ENCODE measurements at places on chromosomes 1 and 21. TPM values are rescaled to one million over a fixed set of nuclear protein-coding genes. Genes with fewer than 3 reads are reported as not detected.

DNA sequence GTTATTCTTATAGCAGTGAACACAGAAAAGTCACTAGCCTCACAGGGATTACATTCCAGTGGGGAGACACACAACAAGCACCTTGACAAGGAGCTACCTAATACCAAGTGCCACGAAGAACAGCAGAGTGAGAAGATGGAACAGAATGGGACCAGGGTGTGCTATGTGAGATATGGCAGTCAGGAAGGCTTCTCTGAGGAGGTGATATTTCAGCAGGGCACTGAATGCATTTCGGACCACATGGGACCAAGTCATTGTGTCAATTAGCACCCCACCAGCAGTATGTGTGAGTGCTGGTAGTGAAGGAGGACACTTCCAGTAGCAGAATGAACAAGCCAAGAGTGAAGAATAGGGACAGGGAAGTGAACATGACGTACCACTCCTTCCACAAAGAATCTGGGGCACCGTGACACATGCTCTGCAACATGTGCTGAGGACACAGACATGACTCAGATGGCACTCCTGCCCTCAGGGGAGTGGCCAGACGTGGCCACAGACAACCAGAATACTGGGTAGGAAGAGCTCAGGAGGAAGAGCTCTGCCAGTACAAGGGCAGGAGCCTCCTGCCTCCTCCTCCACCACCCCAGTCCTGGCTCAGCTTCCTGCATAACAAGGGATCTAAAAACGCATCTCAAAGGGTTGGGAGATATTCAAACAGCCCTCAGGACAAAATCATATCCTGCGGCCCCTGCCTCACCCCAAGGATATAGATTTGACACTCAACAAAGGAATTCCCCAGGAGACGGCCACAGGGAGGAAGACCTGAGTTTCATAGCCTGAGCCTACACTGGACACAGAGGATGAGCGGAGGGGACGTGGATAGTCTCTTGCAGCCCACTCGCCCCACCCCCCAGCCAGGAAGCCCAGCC is 102.5 kb downstream of the TRABD2B start:
- H3K27me3 ChIP-seq, result no peaks in the 10 kb centered on the region
- DNase-seq, result no peak
- no peaks in the 10 kb centered on the region for H3K4me1 ChIP-seq
- H3K27ac ChIP-seq, result no peak overlapping the region
- H3K4me3 ChIP-seq, result no peak overlapping the region

GRCh38 chr1:164748253-164748899 is 189.4 kb downstream of the PBX1 start:
- DNase-seq, result no peak
- peaks cover 15% of the 10 kb centered on the region for H3K4me1 ChIP-seq
- no peak overlapping the region for H3K4me3 ChIP-seq
- H3K27ac ChIP-seq, result peak overlapping the region; percentile 84
- H3K27me3 ChIP-seq, result no peaks in the 10 kb centered on the region

- no peak for DNase-seq
- no peak overlapping the region for H3K27ac ChIP-seq
- H3K4me1 ChIP-seq, result no peaks in the 10 kb centered on the region
- no peaks in the 10 kb centered on the region for H3K27me3 ChIP-seq
- no peaks in the 10 kb centered on the region for H3K36me3 ChIP-seq
- H3K4me3 ChIP-seq, result no peak overlapping the region
These were observed 2.2 kb downstream of the TLR5 start for GRCh38 chr1:223140611-223141405.

DNA sequence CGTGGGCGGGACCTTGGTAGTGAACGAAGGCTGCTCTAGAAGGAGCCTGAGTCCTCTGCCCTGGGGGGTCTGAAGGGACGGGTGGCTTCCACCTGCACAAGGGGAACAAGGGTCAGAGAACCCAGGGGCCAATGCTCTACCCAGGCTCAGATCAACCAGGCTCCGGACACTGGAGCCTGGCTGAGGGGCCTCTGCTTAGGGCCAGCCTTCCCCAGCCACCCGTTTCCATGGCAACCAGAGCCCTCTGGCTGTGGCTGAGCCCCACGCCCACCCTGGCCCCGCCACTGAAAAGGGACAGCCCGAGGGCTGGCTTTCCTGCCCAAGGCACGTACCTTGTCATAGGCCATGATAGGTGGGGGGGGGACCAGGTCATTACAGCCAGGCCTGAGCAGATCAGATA is 724.6 kb downstream of the PTPRU start:
- no peaks in the 10 kb centered on the region for H3K27me3 ChIP-seq
- H3K4me3 ChIP-seq, result no peak overlapping the region
- no peak overlapping the region for H3K27ac ChIP-seq
- H3K4me1 ChIP-seq, result peaks cover 22% of the 10 kb centered on the region
- no peaks in the 10 kb centered on the region for H3K36me3 ChIP-seq

GRCh38 chr1:226041419-226041818 is 21.1 kb upstream of the H3-3A start:
- H3K4me3 ChIP-seq, result no peak overlapping the region
- DNase-seq, result no peak
- no peak overlapping the region for H3K27ac ChIP-seq

DNA sequence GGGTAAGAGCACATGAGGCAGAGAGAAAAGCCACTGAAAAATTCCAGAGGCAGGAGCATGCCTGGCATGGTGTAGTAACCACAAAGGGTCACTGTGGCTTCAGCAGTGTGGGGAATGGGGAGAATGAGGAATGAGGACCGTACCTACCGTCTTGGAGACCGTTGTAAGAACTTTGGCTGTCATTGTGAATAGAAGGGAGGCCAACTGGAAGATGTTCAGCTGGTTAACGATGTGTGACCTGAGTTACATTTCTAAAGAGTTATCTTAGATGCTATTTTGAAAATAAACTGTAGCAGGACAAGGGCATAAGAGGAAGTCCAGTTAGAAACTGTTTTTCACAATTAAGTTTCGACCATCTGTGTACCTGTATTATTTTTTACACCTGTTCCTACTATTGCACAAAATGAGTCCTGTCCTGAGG is 365.5 kb upstream of the SGIP1 start:
- no peak for DNase-seq
- no peaks in the 10 kb centered on the region for H3K27me3 ChIP-seq

GRCh38 chr1:8152731-8153702 is 126.9 kb upstream of the ERRFI1 start:
- no peaks in the 10 kb centered on the region for H3K4me1 ChIP-seq
- no peaks in the 10 kb centered on the region for H3K36me3 ChIP-seq
- no peaks in the 10 kb centered on the region for H3K27me3 ChIP-seq
- no peak for DNase-seq

DNA sequence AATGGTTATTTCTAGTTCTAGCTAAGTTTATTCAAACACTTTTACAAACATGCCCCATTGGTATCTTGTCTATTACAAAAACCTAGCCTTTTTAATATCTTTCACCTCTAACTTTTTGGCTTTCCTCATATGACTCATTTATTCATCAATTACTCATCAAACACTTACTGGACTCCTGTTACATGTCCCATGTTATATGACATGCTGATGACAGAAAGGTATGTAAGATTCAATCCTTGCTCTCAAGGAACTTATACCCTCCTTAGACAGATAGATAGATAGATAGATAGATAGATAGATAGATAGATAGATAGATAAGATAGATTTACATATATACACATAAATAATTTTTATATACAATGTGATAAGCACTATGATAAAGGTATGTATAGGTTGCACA is 33.9 kb upstream of the INSL5 start:
- no peaks in the 10 kb centered on the region for H3K36me3 ChIP-seq
- no peaks in the 10 kb centered on the region for H3K27me3 ChIP-seq
- H3K4me3 ChIP-seq, result no peak overlapping the region
- DNase-seq, result no peak
- peaks cover 3% of the 10 kb centered on the region for H3K4me1 ChIP-seq
- H3K27ac ChIP-seq, result no peak overlapping the region

DNA sequence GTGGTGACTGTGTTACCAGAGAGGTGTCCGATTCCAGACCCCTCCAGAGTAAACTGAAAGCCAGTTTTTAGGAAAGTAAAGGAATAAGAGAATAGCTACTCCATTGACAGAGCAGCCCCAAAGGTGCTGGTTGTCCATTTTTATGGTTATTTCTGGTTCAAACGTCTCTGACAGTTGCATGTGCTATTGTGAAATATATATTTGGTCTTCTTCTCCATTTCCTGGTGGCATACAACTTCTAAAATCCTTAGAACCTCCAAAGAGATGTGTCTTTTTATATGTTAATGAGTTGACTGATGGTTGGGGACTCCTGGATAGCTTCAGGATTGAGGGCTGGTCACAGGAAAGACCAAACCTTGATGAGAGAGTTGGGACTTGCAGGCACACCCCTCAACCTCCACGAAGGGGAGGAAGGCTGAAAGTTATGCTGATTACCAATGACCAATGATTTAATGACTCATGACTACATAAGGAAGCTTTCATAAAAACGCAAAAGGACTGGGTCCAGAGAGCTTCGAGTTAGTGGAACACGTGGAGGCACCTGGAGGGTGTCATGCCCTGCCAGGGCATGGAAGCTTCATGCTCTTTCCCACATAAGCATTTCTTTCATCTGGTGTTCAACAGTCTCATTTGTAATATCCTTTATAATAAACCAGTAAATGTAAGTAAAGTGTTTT is 100.7 kb downstream of the SLC16A1 start:
- no peaks in the 10 kb centered on the region for H3K36me3 ChIP-seq
- H3K4me1 ChIP-seq, result no peaks in the 10 kb centered on the region
- no peak for DNase-seq
- no peak overlapping the region for H3K4me3 ChIP-seq
- no peaks in the 10 kb centered on the region for H3K27me3 ChIP-seq

- no peaks in the 10 kb centered on the region for H3K36me3 ChIP-seq
- peaks cover 11% of the 10 kb centered on the region for H3K4me1 ChIP-seq
- H3K4me3 ChIP-seq, result 0 out of 2 replicates have a peak overlapping the region, but pooled peaks have one; percentile 5
- H3K27me3 ChIP-seq, result no peaks in the 10 kb centered on the region
These were observed 49.3 kb downstream of the ADAMTS1 start for GRCh38 chr21:26795866-26796329.

DNA sequence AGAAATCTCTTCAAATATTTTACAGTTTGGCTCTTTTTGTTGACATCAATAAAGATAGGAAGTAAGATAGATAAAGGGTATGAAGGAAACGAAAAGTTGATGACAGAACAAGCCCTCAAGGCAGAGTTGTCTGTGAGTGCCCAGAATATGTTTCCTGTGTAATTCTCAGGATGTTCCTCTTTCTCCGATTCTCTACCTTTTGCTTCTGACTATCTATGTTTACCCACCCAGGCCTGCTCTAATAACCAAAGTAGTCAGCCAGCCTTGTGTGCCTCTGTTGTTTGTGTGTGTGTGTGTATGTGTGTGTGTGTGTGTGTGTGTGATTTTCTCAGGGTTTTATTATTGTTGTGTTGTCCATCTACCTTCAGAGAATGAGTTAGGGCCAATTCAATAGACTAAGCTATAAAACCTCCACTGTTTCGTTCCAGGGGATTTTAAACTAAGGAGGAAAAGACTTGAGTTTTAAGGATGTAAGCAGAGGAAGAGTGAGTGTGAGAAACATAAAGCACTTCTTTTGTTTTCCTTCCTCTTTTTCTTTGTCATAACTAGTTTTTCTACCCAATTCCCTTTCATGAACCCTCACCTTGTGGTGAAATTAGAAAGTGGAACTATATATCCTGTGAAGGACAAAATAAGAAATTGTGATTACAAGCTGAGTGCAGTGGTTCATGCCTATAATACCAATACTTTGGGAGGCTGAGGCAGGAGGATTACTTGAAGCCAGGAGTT is 627.4 kb upstream of the NR5A2 start:
- no peak overlapping the region for H3K27ac ChIP-seq
- no peak overlapping the region for H3K4me3 ChIP-seq
- H3K36me3 ChIP-seq, result no peaks in the 10 kb centered on the region
- peaks cover 25% of the 10 kb centered on the region for H3K4me1 ChIP-seq
- H3K27me3 ChIP-seq, result no peaks in the 10 kb centered on the region
- no peak for DNase-seq

DNA sequence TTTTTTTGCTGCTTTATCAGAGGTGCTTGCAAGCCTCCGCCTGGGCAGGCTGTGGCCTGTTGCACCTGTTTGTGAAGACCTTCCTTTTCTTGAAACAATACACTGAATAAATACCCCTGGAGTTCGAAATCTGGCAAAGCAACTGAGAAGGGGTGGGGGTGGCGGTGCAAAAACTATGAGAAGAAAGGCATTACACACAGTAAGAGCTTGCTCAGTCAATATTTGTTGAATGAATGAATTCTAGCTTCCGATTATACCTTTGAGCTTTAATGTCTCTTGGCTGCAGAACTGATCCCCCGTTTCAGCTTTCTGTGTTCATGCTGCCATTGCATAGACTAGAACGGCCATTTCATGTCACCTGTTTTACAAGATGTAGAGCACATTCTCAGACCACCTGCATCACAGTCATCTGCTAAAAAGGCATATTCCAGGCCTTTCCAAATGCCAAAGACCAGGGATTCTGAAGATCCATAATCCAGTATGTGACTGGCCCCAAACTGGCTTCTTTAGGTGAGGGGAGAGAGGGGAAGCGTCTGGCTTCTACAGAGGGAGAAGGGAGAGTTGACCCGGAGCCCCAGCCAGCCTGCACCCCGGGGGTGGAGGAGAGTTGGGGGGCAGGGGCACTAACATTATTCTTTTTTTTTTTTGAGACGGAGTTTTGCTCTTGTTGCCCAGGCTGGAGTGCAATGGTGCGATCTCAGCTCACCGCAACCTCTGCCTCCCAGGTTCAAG is 111.5 kb downstream of the ETS2 start:
- DNase-seq, result no peak
- no peaks in the 10 kb centered on the region for H3K27me3 ChIP-seq
- no peak overlapping the region for H3K27ac ChIP-seq
- H3K4me1 ChIP-seq, result peaks cover 5% of the 10 kb centered on the region
- H3K4me3 ChIP-seq, result no peak overlapping the region

DNA sequence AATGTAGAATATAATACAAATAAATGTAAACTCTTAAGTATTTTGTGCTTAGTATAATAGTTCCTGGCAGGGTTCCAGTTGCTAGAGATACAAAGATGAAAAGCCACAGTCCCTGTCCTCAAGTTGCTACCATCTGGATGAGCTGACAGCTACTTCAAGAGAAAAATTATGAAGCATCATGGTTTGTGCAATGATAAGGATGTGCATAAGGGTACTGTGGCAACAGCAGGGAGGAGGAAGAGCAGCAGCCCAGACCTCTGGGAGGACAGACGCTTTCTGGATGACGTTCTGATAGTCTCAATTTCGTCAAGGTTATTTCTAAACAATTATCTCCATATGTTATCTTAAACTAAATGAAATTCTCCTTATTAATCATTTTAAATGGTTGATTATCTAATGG is 198.9 kb downstream of the NTNG1 start:
- no peaks in the 10 kb centered on the region for H3K27me3 ChIP-seq
- H3K36me3 ChIP-seq, result no peaks in the 10 kb centered on the region
- no peak overlapping the region for H3K27ac ChIP-seq
- H3K4me1 ChIP-seq, result peaks cover 2% of the 10 kb centered on the region

GRCh38 chr1:1616045-1616790 is 918 bp downstream of the MIB2 start:
- H3K27me3 ChIP-seq, result no peaks in the 10 kb centered on the region
- DNase-seq, result peak; percentile 85
- H3K4me1 ChIP-seq, result no peaks in the 10 kb centered on the region
- peak overlapping the region; percentile 88 for H3K4me3 ChIP-seq
- H3K27ac ChIP-seq, result peak overlapping the region; percentile 99

LCE2C gene
- polyA plus RNA-seq, result not detected

OR2M3 gene
- polyA plus RNA-seq, result not detected

ZMYND12 gene
- polyA plus RNA-seq, result 0.45 TPM

LIN28A gene
- not detected for polyA plus RNA-seq

UBE2J2 gene
- 31.8 TPM for polyA plus RNA-seq

ZBTB8A gene
- polyA plus RNA-seq, result 1.3 TPM

C1orf141 gene
- polyA plus RNA-seq, result not detected

RHBDL2 gene
- polyA plus RNA-seq, result 0.07 TPM

DNAJB4 gene
- polyA plus RNA-seq, result 17.5 TPM
